Adipocyte (in vitro differentiated cells): ENCODE measurements at places on chromosomes 3 and 15.

DNA sequence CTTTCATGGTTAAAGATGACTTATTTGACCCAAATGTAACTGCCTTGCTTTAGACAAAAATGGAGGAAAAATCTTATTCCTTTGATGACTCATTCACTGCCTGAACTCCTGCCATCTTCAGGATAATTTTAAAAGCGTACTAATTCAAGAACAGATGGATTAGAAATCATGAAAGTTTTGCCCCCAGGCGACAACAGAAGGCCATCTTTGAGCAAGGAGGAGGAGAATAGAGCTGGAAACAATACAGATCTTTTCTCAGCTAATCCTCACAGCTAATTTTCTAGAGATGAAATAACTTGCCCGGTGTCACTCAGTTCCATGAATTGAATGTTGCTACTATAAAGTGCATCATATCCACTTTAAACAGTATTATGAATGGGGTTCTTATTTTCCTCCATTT lies 324.7 kb upstream of the RARB start:
- peak; percentile 20 for DNase-seq

DNA sequence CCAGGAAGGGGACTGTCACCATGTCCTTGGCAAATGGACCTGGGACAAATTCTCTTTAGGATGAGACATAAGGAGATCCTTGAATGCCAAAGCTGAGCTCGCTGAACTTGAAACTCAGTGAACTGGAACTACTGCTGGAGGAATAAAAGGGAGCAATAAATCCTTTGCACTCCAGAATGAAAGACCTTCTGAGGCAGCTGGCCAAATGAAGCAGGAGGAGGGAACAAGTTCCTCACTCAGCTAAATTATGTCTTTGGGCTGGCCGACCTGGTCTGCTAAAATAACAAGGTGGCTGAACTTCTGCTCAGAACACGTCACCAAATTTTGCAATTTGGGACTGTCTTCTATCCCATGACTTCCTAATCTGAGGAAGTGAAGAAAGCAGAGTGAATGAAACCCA lies 314.7 kb downstream of the LPP start:
- DNase-seq, result no peak

DNA sequence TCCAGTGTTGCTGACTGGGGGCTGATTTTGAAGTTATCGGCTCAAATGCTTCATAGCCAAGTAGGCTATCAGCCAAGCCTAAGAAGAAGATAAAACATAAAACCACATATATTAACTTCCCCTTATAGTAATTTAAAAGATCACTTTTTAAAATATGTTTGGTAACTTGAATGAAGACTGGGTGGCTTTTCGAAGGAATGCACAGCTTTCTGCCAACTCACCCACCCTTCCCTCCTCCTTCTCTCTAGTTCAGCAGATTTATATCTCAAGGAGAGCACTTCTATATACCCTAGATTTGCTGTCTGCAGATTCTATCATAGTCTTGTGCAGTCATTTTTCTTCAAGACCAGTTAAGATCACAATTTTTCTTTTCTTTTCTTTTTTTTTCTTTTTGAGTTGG lies 189.4 kb upstream of the CHRM5 start:
- DNase-seq, result no peak

- peak; percentile 88 for DNase-seq
Observed at GRCh38 chr3:127775398-127776109, 46.8 kb downstream of the MGLL start.

GRCh38 chr3:14716591-14716990 lies 41.6 kb downstream of the C3orf20 start:
- no peak for DNase-seq

DNA sequence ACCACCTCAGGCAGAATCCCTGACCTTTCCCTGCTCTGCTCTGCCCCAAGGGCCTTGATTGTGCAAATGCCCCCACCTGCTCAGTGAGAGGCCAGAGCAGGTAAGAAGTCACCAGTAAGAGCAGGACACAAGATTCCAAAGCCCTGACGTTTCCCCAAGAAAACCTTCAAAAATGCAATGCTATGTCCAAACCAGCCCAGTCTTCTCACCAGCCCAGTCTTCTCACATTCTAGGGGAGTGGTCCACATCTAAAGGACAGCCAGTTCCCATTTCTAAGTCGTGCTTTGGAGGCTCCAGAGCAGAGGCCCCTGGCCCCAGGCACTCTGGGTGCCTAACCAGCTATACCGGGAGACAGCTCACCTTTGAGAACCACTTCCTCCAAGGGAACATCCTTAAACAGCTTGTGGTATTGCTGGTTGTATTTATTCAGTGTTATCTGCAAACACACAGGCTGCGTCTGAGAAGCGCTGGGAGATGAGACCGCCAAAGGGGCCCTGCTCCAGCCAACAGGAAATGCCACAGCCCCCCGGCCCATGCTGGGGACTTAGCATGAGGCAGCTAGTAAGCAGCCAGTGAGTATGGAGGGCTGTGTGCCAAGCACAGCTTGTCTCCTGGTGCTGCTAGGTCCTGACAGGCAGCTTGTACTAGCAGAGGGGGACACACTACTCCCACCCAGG lies 29.3 kb downstream of the GRAMD2A start:
- no peak for DNase-seq

- DNase-seq, result peak; percentile 35
Observed at GRCh38 chr3:21645121-21645897, 105.7 kb downstream of the ZNF385D start.

DNA sequence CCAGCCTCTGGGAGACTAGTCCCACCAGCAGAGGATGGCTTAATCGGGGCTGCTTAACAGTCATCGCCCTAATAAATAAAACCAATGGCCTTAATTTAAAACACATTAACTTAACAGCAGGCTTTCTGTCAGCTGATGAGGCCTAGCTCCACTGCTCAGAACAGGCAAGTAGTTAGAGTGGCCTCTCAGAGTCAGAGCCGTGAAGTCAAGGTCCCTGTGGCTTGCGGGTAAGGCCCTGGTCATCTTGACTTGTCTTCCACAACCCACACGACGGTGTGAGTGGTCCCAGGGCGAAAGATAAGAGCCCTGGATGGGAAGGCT lies 11.8 kb downstream of the XXYLT1 start:
- no peak for DNase-seq

- DNase-seq, result peak; percentile 95
Observed at GRCh38 chr15:41811432-41812195, 16.3 kb upstream of the JMJD7 start.

DNA sequence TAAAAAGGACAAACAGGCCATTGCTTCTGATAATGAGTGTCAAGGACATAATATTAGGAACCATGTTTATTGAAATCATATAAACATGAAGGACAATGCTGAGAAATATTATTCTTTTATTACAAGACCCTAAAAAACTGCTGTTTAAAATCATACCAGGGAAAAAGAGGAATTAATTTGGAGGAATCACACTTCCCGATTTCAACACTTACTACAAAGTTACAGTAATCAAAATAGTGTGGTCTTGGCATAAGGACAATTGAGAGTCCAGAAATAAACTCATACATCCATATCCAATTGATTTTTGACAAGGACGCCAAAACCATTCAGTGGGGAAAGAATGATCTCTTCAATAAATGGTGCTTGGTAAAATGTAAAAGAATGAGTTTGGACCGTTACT lies 13.0 kb downstream of the CYP1A1 start:
- no peak for DNase-seq

GRCh38 chr15:96514607-96515285 lies 184.2 kb downstream of the NR2F2 start:
- DNase-seq, result no peak

DNA sequence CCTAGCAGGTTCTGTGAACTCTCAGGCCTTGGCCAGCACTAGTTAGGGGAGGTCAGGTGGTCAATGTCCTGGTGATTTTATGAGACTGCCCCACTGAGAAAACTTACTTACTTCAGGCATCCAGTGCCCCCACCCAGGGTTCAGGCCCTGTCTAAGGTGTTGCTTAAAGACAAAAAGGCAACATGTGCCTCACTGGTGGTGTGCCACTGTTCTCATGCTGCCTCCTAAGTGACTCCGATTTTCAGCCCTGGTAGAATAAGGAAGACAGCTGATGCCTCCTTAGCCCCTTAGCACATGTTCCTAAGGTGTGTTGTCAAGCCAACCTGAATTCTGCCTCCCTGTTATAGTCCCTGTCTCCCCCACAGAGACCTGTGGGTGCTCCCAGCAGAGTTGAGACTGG lies 5.3 kb downstream of the RBM15B start:
- no peak for DNase-seq

DNA sequence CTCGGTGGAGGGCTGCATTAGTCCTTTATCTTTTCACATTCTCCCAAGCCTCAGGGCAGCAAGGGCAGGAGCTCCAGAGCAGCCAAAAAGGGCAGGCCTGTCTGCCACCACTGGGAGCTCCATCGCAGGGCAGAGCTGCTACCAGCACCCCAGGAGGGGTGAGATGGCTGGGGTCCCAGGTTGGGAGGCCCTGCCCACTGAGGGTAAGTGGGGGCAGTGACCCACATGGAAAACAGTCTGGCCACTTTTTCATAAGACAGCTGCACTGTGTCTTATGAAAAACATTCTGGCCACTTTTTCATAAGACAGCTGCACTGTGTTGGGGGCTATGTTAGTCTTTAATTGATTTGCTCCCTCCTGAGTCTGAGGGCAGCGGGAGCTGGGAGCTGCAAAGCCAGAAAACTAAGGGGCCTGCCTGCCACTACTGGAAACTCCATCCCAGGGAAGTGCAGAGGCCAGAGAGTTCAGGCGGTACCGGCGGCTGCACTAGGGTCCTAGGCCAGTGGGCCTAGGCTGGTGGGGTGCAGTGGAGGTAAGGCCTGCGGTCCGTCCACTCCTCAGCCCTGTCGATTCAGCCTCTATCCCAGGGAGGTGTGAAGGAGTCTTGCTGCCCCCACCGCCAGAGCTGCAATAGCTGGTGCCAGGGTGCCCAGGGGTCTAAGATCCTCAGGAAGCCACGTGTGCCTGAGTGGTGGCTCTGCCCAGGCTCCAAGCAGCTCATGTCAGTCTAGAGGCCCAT lies 45.4 kb downstream of the TMCO5A start:
- no peak for DNase-seq

DNA sequence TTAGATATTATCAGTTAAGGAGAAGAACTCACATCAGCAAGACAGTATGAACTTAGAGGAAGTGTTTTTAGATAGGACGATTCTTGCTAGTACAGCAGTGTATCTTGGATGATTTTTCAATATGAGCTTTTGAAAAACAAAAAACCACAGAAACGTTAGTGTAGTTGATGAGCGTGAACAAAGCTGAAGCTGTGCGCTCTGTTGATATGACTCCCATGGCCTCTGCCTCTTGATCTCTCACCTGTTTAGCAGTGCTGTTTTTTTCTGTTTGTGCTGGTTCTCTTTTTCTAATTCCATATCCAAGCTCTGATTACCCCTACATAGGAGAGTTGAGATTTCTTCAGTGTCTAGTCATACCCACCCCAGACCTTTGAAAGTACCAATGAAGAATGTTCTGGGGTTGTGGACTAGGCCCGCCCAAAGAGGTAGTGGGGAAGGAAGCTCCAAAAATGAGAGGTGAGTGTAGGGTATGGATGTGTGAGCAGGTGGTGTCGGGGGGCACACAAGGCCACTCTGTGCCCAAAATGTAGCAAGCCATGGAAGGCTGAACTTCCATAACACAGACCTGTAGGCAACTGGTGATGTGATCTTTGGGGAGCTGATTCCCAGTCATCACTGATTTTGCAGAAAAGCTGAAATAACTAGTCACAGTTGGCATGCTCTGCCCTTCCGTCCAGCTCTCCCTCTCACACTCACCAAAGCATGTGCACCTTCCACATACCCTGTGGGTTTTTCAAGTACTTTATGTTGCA lies 20.0 kb upstream of the CMTM7 start:
- no peak for DNase-seq

DNA sequence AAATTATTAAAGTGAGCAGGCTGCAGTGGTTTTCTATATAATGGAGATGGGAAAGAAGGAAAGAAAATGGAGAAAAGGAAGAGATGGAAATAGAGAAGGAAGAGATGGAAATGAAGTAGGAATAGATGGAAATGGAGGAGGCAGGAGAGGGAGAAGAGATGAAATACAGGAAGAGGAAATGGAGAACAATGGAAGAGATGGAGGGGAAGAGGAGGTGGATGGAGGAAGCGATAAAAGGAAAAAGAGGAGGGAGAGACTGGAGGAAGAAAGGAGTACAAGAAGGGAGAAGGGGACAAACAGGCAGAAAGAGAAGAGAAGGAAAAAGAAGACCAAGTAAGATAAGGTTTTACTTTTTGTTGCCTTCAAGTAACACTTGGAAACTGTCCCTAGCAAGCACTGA lies 67.6 kb downstream of the CLASP2 start:
- no peak for DNase-seq

- no peak for DNase-seq
Observed at GRCh38 chr3:195820901-195821300, 9.2 kb upstream of the MUC4 start.

GRCh38 chr3:4548356-4548755 lies 55.2 kb downstream of the ITPR1 start:
- no peak for DNase-seq

DNA sequence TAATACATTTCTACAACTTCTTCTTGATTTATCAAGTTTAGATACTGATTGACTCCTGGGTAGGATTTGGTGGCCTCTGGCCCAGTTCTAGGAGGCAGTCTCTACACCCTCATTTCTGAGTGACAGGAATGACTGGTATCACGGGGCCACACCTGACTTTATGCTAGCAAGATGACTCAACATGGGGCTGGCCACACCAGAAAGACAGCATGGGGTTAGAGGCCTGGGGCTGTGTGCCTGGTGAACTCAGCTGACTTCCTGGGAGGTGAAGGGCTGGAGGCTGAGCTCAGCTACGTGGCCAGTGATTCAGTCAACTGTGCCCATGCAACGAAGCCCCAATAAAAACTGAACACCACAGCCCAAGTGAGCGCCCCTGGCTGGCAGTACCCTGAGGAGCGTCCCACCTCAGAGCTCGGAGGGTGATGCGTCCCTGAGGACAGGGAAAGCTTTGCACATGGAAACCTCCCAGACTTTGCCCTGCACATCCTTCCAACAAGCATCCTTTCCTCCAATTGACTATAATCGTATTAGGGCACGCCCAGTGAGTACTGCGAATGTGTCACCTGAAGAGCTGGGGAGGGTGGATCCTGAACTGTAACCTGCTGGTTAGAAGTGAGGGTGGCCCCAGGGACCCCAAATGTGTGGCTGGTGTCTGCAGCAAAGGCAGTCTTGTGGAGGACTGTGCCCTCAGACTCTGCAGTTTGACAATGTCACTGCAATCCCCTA lies 57.2 kb downstream of the NIPA2 start:
- DNase-seq, result no peak

DNA sequence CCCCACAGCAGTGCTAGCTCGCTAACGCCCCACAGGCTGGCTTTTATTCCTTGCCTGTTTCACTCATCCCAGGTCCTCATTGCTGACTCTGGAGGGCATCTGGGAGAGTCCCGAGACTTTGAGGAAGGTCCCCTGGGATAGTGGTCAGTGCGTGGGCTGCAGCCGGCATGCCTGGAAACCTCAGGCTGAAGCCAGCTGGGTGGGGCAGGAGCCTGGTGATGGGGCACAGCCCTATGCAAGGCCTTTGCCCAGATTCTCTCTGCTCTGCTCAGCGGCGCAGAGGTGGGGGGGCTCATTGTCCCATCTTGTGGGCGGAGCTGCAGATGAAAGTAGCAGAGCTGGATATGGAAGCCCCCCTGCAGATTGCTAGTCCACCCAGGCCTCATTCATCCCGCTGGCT lies 55.7 kb upstream of the SMAD6 start:
- peak; percentile 77 for DNase-seq
